ENCODE measurements at places on chromosomes 13 and 19.

DNA sequence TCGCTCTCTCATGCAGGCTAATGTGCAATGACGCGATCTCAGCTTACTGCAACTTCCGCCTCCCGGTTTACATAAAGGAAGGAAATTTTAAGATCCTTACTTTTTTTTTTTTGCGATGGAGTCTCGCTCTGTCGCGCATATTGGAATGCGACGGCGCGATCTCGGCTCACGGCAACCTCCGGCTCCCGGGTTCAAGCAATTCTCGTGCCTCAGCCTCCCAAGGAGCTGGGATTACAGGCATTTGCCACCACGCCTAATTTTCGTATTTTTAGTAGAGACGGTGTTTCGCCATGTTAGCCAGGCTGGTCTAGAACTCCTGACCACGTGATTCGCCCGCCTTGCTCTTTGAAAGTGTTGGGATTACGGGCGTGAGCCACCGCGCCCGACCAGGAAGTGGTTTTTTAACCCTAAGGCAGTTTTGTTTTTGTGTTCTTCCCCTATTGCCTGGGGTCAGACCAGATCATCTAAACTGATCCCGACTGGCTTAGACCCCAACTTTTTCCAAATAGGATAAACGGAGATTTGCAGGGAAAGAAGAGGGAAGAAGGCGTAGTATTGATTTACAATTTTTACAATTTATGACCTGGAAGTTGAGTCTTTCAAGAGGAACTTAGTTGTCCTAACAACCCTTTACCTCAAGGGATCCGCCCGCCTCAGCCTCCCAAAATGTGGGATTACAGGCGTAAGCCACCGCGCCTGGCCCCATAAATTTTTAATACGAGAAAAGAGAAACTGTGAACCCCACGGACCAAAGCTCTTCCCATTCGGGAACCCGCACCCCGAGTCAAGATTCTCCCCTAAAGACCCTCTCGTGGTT, 142.0 kb downstream of the ZNF737 start:
- peak; percentile 1 for DNase-seq

GRCh38 chr19:13022859-13023636, 27.8 kb downstream of the NFIX start:
- DNase-seq = peak; percentile 73

DNA sequence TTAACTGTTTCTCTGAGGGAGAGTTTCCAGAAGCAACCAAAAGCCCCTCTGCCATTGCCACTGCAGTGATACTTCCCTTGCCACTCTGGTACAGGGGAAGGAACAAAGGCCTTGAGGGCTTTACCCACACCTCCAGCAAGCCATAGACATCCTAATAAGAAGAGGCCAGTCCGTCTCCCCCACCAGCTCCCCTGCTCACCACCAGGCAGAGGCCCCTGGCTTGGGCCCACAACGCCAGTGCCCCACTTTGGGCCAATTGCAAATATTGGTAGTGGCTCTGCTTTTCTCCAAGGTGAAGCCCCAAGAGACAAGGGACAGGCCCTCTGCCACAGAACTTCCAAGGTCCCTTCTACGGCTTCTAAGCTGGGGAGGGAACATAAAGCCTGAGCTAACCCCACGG, 833.0 kb downstream of the DACH1 start:
- DNase-seq = no peak

DNA sequence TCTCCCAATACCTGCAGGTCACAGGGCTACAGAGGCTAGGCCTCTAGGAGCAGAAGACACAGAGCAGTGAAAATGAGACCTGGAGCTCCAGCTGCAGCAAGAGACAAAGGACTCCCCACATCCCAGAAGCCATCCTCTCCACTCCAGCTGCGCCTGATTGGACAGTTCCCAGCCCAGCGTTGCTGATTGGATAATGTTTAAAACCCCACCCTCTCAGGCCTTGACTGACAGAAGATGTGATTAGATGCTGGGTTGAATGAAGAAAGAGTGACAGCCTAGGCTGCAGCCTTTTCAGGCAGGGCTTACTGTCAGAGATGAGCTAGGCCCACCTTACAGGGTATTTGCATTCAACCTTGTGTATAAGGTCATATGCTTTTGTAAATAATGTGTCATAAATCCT, 59.4 kb downstream of the ZNF708 start:
- no peak for DNase-seq

- no peak for DNase-seq
These were observed 1.5 kb downstream of the FCAR start for GRCh38 chr19:54875506-54875905.

DNA sequence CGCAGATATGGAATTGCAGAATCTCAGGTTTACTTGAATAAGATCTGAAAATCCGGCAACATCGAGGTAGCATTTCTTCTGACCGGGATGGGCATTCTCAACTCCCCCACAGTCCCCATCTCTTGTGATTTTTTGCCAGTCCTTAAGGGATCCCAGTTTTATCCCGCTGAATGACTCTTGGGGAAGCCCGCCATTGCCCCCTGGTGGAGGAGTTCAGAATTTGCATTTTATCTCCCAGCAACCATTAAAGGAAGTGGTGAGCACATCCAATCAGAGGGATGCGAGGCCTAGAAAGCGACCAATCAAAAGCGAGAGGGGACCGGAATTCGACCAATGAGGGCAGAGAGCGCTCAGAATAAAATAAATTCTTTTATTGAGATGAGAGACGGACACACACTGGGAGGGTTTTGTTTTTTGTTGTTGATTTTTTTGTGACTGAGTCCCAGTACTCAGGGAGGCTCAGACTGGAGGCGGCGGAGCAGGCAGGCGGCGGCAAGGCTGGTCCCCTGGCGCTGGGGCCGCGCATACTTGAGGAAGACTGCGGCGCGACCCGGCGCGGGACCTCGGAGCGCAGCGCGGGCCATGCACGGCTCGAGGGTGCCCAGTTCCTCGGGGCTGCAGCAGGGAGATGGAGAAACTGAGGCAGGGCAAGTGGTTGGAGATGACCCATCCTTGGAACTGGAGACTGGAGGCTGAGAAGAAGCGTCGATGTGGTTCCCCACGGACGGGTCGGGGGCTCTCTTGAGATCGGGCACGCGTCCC, 3.9 kb upstream of the TTC9B start:
- peak; percentile 80 for DNase-seq

GRCh38 chr13:22451327-22451741, 729.4 kb upstream of the SGCG start:
- no peak for DNase-seq

GRCh38 chr13:113292021-113292862, 4.8 kb upstream of the LAMP1 start:
- DNase-seq = no peak

DNA sequence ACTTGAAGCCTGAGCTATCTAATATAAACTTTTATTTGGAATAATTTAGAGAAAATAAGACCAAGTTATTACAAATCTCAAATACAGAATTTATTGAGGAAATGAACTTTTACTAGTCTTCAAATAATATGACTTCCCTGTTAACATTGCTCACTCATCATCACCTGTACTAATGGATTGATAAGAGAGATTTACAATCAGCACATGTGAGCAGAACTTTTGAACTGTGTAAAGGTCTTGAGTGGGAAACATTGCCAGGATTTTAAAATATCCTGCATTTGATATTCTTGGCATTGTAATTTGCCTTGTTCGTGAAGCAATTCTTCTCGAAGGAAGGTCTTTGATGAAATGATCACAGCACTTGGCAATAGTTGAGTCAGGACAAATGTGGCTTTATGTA, 111.9 kb downstream of the FGF9 start:
- no peak for DNase-seq

DNA sequence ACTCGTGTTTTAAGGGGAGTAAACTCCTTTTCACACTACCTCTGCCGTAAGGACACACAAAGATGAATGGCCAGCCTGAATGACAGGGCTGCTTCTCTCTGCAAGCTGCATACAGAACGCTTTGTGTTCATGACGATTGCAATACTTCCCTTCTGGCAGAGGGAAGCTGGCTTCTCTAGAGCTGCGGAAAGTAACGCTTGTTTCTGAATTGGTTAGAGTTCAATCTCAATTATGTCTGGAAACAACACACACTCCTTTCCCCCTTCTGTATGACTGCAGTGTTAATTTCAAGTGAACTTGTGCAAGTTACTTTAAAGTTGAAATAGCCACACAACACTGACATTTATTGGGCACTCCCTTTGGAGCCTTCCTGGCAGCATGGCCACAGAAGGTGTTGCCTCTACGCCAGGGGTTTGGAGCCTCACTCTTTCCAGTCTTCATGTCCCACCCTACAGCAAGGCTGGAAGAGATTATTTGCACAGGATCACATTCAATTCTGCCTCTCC, 242.6 kb downstream of the NDFIP2 start:
- no peak for DNase-seq

- no peak for DNase-seq
These were observed 2684.3 kb upstream of the PCDH20 start for GRCh38 chr13:64099994-64100393.

- DNase-seq = no peak
These were observed 216.3 kb downstream of the RGCC start for GRCh38 chr13:41673640-41674039.

DNA sequence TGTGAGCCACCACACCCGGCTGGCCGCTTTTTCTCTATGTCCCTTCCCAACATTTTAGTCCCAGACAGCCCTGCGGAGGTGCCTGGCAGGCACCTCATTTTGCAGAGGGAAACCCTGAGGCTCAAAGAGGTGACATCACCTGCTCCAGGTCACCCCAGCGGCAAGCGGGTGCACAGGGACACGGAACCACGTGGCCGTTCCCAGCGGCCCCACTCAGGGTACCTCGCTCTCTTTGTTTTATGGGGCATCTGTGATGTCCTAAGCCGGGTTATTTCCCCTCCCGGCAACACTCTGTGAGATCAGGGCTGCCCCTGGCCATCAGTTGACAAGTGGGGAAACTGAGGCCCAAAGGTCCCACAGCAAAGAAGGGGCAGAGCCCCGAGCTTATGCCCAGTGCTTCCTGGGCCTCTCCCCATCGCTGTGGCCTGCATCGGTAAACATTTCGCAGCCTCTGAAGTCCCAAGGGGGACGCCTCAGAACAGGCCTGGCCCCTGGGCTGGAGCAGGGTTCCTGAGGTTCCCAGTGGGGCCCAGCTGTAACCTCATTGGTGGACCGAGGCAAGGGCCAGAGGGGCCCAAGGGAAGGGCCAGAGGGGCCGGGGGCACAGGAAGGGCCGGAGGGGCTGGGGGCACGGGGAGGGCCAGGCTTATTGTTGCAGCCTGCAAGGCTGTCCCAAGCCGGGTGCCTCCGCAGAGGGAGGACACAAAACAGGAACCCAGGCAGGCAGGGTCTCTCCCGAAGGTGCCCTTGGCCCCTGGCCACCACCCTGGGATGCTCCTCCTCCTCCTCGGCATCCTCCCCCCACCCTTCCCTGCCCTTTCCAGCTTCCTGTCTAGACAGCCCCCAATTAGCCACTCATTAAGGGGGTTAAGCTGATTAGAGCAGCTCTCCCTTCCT, 39.0 kb downstream of the SMIM24 start:
- DNase-seq = no peak

DNA sequence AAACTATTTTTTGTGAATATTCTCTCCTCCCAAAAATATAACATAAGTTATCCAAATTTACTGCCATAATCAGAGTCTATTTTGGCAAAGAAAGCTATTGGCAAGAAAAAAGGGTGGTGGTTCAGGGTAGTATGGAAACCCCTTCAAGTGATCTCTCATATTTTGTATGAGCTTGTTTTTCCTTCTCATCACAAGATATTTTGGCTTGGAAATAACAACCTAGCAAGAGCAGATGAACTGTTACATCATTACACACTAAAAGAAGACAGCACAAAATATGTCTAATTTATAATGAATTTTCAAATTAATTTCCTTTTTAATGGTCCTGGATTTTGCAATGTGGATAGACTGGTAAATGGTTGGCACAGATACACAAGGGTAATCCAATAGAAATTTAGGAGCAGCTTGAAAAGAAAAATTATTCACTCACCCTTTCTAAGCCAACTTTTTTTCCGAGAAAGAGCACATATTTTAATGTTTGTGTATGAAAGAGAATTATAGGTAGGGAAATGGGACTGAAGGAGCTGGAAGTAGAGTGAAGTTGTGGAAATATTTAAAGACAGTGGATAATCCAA, 225.1 kb downstream of the EFNB2 start:
- no peak for DNase-seq

DNA sequence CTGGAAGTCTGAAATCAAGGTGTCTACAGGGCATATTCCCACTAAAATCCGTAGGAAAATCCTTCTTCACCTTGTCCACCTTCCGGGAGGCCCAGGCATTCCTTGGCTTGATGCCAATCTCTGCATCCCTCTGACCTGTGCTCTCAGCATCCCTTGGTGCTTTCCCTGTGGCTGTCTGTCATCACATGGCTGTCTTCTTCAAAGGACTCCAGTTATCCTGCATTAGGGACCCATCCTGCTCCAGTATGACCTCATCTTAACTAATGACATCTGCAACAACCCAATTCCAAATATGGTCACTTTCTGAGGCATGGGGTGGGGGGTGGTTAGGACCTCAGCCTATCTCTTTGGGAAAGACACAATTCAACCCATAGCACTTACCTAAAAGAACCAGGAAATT, 423.8 kb downstream of the IRS2 start:
- no peak for DNase-seq

GRCh38 chr19:1182727-1183126, 8.7 kb upstream of the SBNO2 start:
- DNase-seq = no peak

- DNase-seq = no peak
These were observed 828 bp upstream of the PBX4 start for GRCh38 chr19:19619181-19619848.

DNA sequence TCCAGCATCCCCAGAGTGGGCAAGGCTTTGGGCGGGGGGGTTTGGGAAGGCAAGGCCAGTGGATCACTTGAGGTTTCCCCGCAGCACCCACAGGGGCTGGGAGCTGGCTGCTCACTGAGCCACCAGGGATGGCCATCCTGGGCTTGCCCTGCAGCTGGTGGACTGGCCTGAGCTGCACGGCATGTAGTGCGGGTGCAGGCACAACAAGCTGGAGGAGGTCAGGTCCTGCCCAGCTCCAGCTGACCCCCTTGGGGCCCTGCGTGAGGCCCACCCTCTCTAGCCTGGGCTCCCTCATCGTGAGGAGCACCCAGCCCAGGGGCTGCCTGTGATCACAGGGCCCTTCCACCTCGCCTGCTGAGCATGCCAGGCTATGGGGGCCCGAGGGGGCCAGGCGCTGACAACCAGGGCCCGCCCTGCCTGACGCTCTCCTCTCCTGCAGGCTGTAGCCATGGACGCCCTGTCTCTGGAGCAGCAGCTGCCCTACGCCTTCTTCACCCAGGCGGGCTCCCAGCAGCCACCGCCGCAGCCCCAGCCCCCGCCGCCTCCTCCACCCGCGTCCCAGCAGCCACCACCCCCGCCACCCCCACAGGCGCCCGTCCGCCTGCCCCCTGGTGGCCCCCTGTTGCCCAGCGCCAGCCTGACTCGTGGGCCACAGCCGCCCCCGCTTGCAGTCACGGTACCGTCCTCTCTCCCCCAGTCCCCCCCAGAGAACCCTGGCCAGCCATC, 22.9 kb downstream of the COMP start:
- DNase-seq = no peak

DNA sequence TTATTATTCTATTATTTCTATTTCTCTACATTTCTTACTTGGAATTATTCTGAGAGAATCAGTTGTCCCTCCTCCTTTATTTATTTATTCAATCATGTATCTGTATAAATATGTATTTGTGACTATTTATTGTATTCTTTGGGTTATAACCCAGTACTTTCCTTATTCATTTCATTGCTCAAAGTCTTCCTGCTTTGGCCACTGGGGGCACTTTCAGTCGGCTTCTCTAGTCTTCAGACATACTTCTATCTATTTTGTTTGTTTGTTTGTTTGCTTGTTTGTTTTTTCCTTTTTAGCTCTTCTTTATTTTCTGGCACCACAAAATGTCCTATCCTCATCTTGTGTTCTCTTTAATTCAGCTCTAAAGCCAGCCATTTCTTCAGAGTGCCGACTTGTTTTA, 260.4 kb downstream of the NALCN start:
- no peak for DNase-seq
